Tongue (tissue), 3 donors: ENCODE measurements at places on chromosomes 2 and 18. TPM values are rescaled to one million over a fixed set of nuclear protein-coding genes. Genes with fewer than 3 reads are reported as not detected.

The PTPN4 gene
- 55.8 TPM for total RNA-seq

DNA sequence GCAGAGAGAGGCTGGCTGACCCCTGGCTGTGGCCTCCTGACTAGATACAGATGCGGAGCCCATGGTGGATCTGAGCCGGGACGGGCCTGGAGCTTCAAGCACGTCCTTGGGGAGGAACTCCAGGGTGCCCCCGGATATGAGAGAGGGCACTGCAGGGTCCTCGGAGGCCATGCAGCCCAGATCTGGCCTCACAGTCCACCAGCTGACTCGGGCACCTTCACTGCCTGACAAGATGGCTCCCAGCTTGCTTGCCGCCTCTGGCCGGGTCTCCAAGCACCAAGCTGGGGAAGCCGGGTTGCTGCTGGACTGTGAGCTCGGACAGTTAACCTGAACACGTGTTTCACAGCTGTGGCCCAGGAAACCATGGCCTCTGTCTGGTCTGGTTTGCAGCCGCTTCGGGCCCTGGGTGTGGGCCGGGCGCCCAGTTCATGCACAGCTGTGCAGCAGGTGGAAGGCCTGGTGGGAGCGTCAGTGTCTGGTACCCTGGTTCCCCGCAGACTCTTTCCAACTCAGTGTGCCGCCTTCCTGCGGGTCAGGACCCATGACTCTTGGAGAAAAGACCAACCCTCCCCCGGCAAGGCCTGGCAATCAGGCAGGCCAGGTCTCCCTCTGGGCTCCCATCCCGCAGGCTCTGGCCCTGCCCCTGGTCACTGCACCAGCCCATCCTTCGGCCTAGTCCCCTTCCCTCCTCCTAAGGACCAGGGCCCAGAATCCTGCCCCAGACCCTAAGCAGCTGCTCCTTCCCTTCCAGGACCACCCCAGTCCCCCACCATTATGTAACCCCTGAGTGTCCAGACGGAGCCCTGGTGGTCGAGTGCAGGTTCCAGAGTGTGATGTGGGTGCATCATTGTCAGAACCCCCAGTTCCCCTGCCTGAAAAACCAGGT is 74.6 kb upstream of the OTOS start:
- DNase-seq = peak; percentile 80

The QPCT gene
- 5.6 TPM for total RNA-seq

The ASXL3 gene
- 4.3 TPM for total RNA-seq

DNA sequence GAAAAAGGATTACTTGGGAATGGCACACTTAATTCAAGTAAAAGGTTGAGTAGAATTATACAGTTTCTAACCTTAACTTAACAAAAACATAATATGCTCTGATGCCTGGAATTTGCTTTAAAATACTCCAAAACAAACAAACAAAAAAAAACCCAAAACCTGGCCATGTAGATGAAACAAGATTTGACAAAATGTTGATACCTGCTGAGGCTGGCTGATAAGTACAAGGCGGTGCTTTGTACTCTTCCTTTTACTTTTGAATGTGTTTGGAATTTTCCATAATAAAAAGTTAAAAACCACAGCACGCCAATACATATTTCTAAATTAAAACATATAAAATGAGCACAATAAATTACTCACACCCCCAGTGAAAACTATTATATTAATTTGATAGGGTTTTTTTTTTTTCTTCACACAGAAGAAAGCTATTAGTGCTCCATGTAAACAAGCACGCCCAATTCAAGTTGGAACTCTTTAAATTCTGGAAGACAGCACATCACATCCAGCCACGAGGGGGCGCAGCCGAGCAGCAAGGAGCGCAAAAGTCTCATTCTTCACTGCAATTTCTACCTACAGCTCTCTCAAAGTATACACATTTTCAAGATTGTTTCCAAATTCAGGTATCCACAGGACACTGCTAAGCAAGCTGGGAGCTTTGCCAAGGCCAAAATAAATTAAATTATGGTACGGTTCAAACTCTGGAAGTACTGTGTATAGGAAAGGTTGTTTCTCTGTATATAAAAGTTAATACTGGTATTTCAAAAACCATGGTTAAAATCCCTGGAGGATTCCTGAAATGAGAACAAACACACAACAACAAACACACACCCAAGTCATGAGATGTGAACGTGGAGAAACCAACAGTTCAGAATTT is 7.5 kb downstream of the SERTAD2 start:
- peak; percentile 94 for DNase-seq

GRCh38 chr2:200494048-200494447 is 15.8 kb downstream of the KCTD18 start:
- DNase-seq = no peak

GRCh38 chr2:25445464-25445863 is 103.7 kb upstream of the DNMT3A start:
- DNase-seq = no peak
